SK-N-SH treated with all-trans-retinoic acid at 6 μM for 48 hours (cell line): ENCODE measurements at places on chromosomes 5 and 9.

DNA sequence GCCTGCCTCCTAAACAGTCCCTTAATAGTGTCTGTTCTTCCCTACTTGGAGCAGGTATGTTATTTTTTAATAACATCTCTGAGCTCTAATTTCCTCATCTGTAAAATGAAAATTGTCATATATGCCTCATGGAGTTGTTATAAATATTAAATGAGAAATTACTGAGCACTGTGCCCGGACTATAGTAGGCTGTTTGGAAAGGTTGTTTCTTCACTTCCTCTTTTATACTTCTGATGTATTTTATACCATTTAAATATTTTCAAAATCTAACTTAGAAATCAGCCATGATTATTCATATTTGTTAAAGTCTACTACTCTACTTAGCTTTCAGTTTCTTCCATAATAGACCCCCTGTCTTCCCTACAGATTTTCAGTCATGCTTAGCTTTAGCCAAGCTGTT is 30.5 kb upstream of the HAPLN1 start:
- no peak for ATAC-seq

DNA sequence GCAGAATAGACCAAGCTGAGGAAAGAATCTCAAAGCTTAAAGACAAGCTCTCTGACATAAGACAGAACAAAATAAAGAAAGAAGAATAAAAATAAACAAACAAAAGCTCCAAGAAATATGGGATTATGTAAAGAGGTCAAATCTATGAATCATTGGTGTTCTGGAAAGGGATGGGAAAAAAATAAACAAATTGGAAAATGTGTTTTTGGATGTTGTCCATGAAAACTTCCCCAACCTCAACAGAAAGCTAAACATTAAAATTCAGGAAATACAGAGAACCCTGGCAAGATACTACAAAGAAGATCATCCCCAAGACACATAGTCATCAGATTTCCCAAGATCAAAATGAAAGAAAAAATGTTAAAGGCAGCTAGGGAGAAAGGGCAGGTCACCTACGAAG is 662.0 kb upstream of the CDH18 start:
- ATAC-seq, result no peak

- peak; percentile 83 for ATAC-seq
Observed at GRCh38 chr5:160030631-160031377, 21.9 kb downstream of the TTC1 start.

- no peak for ATAC-seq
Observed at GRCh38 chr5:113221294-113222176, 213.3 kb downstream of the TSSK1B start.

- ATAC-seq, result no peak
Observed at GRCh38 chr5:174386306-174386705, 338.1 kb upstream of the MSX2 start.

GRCh38 chr9:89993678-89994630 is 389.1 kb downstream of the GADD45G start:
- ATAC-seq, result no peak

- no peak for ATAC-seq
Observed at GRCh38 chr9:91017245-91017644, 215.6 kb downstream of the SYK start.
